ENCODE measurements at places on chromosomes 2 and 18.

DNA sequence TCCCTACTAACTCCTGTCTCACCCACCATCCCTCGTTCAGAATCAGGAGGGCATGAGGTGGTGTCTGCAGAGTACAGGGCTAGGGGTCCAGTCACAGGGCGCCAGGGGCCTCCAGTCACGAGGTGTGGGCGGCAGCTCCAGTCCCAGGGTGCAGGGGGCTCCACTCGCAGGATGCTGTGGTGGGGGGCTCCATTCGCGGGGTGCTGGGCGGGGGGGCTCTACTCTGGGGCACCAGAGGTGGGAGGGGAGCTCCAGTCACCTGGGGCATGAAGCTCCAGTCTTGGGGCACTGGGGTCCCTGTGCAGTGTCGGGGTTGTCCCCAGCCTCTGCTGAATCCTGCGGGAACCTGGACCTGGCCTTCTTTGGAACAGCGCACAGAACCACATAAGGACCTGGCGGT is 66.0 kb downstream of the EIPR1 start:
- DNase-seq: no peak

DNA sequence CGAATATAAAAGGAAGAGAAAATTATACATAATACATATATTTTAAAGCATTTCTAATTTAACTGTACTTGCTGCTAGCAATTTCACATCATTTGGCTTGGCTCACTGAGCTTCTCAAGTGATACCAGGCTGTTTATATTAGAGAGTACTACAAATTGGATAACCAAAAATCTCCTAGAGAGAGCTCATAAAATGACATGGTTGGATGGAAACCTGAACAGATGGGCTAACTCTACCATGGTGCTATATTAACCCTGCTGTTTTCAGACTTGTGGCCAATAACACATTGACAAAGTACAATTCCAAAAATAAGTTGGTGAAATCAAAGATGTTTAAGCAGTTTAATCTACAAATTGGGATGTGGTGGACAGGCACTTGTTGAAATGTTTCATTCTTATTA is 364.4 kb upstream of the GCFC2 start:
- DNase-seq: no peak

DNA sequence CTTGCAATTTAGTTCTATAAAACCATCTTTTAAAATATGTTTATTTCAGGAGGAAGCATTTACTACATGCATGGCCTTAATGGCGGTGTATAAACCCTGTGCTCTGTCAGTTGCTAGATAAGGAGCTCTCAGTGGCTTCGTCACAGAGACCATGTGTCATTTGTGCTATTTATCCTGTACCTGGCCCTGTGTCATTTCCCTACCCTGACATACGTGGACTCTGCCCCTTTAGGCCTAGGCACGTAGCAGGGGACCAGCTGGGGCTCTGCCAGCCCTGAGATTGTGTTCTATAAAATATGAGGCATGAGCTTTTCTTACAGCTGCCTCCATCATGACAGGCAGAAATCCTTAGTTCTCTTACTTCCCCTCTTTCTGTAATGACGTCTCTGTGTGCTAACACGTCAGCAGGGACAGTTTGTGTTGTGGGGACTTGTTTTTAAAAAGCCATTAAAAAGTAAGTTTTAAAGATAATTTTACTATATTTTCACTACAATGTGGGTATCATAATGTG is 88.0 kb downstream of the ITGB1BP1 start:
- no peak for DNase-seq

- no peak for DNase-seq
These were observed 709.3 kb downstream of the SLC4A3 start for GRCh38 chr2:220336771-220337170.

- no peak for DNase-seq
These were observed 152.0 kb upstream of the PGAP1 start for GRCh38 chr2:197078535-197078934.

DNA sequence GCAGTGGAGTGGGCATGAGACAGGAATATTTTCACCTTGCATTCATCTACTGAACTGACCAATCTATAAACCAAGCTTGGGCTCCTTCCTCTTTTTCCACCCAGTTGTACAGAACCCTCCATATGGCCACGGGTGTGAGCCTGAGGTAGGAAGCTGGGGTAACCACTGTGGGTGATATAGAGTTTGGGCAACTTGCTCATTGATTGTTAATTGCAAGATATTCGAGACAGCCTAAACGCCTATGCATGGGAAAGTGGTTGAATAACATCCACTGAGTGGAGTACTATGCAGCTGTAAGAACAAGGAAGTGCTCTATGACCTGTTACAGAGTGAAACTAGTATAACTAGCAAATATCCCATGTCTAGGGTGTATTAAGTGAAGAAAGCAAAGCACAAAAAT is 7.3 kb upstream of the VAPA start:
- no peak for DNase-seq

GRCh38 chr2:241952816-241953215 is 83.3 kb downstream of the RTP5 start:
- DNase-seq: no peak

DNA sequence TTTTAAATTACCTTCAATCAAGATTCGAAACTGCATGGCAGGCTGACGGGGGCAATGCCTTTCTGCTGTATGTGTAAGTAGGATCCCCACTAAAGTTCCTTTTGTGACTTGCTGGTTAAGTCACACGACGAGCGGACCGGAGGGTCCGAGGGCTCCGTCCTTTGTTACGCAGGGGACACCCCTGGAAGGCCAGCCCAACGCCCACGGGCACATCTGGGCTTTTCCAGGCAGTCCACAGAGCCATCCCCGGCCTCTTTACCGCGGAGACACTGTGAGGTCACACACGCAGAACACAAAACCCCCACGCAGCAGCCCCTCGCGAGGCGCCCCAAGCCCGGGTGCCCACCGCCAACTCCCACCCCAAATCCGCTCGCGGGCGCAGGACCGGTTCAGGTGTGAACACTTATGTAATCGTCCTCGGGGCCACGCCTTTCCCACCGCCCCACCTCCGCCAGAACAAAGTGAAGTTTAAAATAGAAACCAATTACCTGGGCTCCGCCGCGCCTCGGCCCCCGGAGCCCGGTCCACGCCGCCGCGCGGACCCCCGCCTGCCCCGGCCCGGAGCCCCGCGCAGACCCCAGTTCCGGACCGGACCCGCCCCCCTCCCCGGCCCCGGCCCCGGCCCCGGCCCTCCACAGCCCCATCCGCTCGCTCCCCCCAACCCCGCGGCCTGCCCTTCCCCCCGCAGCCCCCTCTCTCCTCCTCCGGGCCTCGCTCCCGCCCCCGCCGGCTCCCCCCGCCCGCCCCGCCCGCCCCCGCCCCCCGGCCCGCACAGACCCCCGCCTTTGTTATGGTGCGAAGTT is 4.2 kb downstream of the ZNF516 start:
- peak; percentile 28 for DNase-seq

GRCh38 chr2:144587306-144587705 is 67.4 kb upstream of the ZEB2 start:
- no peak for DNase-seq

GRCh38 chr2:141641462-141641861 is 489.4 kb downstream of the LRP1B start:
- no peak for DNase-seq

DNA sequence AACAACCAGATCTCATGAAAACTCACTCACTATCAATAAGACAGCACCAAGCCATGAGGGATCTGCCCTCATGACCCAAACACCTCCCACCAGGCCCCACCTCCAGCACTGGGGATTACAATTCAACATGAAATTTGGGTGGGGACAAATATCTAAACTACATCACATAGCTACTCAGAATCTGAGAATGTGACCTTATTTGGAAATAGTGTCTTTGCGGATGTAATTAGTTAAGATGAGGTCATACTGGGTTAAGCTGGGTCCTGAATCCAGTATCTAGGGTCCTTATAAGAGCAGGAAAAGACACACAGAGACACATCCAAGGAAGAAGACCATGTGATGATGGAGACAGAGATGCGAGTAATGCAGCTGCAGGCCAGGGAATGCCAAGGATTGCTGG is 27.5 kb upstream of the REEP1 start:
- DNase-seq: no peak

DNA sequence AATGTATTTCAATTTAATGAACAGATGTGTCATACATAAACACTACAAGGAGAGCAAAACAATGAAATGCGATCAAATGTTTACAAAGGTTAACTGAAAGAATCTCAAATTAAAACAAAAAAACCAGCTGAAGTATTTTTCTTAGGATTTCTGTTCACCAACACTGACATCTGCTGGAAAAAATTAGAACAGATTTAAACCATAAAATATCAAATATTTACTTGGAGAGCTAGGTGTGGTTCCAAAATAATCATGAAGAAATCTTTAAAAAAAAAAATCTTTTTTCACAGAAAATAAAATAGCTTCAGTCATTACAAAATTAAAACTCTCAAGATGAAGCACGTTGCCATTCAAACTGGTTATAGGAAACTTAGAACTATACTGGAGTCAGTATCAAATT is 13.8 kb downstream of the MMADHC start:
- DNase-seq: no peak

GRCh38 chr18:48687346-48688042 is 148.7 kb downstream of the CTIF start:
- DNase-seq: no peak

DNA sequence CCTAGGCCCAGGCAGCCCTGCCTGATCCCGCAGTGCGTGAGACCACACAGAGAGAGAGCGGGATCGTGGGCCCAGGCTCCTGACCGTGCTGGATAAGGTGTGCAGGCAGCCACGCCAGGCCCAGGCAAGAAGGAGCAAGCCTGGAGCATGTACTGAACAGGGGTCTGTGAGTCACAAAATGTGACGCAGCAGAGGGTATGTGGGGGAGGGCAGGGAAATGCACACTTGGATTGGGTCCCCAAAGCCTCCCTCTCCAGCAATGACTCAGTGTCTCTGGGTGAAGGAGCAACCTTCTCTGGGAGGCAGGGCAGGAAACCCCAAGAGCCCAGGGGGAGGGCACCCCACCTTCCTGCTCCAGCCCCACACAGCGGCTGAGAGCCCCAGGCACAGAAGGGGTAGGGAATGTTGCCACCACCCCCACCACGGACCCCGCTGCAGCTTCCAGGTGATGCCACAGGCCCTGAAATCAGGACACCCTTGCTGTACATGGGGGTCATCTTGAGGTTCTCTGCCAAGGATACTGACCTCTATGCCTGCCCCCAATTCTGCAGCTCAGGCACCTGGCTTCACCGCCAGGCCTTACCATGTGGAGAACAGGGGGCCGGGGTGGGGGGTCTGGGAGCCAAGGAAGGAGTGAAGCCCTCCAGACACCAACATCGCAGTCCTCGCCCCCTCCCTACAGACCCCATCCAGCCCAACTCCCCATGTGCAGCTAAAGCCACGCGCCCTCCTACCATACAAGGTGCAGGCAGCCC is 1.3 kb upstream of the GPC1 start:
- no peak for DNase-seq

GRCh38 chr2:155404433-155405002 is 706.0 kb downstream of the KCNJ3 start:
- DNase-seq: no peak

DNA sequence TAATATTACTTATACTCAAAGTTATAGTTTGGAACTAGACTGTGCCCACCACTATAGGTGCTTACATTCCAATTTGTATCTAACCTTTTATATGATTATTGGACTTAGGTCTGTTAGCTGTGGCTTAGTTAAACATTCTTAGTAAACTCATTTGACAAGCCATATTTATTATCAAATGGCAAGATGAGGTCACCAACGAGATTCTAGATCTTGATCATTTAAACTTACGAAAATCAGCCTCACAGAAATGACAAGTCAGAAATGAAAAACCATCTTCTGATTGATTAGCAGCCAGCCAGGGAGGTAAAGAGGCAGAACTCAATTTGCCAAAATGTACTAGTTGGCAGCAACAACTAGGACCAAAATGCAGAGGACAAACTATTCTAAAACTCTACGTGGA is 100.4 kb upstream of the STK17B start:
- no peak for DNase-seq

DNA sequence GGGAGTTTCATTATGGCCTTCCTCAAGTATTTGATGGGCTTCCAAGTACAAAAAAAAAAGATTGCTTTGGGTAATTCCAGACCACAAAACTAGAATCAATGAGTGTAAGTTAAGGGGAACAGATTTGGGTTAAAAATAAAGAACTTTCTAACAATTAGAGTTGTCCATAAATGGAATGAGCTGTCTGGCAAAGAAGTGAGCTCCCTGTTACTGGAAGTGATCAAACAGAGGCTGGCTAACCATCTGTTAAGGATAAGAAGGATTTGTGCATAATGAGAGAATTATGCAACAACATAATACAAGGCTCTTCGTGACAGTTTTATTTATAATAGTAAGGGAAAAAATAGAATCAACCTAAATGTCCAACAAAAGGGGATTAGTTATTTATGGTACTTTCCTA is 44.6 kb upstream of the ACVR1 start:
- no peak for DNase-seq

- DNase-seq: no peak
These were observed 60.8 kb downstream of the GPR39 start for GRCh38 chr2:132477436-132477835.

- no peak for DNase-seq
These were observed 10.8 kb downstream of the GGCX start for GRCh38 chr2:85550486-85550885.

DNA sequence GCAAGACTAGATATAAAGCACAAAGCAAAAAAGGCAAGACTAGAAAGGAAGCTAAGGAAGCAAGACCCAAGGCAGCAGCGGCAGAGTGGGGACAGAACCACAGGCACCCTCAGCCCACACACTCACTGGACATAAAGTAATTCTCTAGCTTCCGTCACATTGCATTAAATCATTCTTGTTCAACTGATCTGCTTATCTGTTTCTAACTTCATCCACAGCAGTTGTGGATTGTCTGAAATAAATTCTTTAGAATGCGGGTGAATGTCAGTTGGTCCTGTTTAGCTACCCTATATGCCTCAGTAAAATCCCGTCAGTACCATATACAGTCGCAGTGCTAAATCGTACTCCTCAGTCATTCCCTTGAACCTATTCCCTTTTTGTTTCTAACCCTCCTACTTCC is 183.2 kb upstream of the SLC39A10 start:
- DNase-seq: no peak

- no peak for DNase-seq
These were observed 28.7 kb upstream of the MARCO start for GRCh38 chr2:118913131-118913802.

GRCh38 chr2:173037245-173038120 is 38.2 kb upstream of the MAP3K20 start:
- no peak for DNase-seq

GRCh38 chr2:198597648-198598047 is 793.3 kb downstream of the PLCL1 start:
- DNase-seq: no peak

DNA sequence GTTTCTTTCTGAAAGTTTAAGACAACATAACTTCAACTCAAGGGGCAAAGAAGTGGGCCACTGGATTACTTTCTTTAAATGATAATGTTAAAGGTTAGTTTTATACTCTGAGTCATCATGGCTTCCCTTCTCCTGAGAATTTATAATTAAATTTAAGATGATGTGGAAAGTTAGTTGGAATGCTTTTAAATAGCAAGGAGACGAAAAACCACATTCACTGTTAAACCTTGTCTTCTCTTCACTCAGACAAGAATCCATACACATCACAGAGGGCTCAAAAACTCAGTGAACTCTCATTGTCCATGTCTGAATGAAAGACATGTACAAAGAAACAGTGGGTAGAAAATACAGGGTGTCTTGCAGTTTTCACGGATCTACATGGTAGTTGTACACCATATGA is 65.6 kb downstream of the COL5A2 start:
- no peak for DNase-seq

All from activated T-helper 9 cell treated with anti-CD3 and anti-CD28 coated beads, Interleukin-2, amount 50 U/mL, for 16 hours (primary cell).